NCI-H1436 treated with DMSO at 0.1 percent for 48 hours (cell line): ENCODE measurements at places on chromosomes 3 and 15.

DNA sequence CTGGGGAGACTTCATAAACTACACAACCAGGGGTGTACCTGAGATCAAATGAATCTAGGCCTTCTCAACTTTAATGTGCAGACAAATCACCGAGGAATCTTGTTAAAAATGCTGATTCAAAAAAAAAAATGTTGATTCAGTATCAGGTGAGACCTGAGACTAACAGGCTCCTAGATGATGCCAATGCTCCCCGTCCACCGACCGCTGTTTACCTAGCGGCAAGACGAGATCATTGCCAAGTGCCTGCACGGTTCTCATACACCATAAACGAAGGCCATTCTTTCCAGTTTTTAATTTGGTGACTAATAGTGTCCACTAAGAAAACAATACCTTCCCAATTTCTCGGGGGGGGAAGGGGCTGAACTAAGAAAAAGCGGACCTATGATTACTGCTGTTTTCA, 2.5 kb upstream of the FSIP1 start:
- DNase-seq, result no peak

DNA sequence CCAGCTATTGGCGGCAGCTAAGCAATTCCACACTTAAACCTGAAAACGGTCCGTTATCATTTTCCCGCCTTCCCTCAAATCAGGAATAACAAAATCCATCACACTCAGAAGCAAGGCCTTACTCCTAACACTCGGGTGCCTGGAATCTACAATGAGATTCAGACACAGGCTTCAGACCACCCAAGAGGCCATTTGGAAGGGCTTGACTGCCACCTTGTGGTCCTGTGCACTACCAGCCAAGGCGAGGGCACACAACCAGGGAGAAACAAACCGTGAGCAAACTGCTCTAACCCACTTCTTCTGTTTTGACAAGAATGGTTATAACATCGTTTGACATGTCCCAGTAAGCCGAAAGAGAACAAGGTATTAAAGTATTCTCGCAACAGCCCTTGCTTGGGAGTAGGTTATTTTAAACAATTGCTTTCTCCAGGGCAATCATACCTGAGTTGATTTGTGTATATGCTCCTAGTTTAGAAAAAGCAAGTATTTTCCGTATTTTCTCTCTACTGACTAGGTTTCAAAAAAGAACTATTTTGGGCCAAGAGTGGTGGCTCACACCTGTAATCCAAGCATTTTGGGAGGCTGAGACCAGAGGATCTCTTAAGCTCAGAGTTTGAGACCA, 40.1 kb upstream of the TAFA4 start:
- no peak for DNase-seq

DNA sequence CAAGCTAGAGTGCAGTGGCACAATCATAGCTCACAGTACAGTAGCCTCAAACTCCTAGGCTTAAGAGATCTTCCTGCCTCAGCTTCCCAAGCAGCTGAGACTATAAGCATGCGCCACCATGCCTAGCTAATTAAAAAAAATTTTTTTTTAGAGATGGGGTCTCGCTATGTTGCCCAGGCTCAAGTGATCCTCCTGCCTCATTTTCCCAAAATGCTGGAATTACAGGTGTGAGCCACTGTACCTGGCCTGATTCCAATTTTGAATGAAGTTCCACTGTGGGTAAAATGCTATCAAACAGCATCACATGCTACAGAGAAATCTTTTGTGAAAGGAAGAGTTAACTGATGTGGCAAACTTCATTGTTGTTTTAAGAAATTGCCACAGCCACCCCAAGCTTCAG, 17.5 kb downstream of the ADPGK start:
- no peak for DNase-seq

GRCh38 chr3:11386465-11387113, 114.4 kb downstream of the ATG7 start:
- DNase-seq, result no peak
